HEK293T (cell line): ENCODE measurements at places on chromosomes 4 and X.

DNA sequence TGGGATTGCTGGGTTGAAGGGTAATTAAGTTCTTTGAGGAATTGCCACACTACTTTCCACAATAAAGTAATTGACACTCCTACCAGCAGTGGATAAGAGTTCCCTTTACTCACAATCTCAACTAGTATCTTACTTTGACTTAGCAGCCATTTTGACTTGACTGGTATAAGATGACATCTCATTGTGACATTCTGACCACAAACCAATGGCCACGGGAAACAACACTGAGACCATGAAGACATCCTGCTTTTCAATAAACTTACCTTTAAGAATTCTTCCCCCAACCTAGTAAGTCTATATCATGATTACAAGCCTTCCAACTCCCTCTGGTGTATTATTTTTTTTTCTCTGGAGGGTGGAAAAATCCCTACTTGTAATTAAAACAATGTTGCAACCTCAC, 66.9 kb upstream of the WDR1 start:
- DNase-seq = no peak

- DNase-seq = no peak
Observed at GRCh38 chr4:142452161-142452855, 393.8 kb downstream of the INPP4B start.

DNA sequence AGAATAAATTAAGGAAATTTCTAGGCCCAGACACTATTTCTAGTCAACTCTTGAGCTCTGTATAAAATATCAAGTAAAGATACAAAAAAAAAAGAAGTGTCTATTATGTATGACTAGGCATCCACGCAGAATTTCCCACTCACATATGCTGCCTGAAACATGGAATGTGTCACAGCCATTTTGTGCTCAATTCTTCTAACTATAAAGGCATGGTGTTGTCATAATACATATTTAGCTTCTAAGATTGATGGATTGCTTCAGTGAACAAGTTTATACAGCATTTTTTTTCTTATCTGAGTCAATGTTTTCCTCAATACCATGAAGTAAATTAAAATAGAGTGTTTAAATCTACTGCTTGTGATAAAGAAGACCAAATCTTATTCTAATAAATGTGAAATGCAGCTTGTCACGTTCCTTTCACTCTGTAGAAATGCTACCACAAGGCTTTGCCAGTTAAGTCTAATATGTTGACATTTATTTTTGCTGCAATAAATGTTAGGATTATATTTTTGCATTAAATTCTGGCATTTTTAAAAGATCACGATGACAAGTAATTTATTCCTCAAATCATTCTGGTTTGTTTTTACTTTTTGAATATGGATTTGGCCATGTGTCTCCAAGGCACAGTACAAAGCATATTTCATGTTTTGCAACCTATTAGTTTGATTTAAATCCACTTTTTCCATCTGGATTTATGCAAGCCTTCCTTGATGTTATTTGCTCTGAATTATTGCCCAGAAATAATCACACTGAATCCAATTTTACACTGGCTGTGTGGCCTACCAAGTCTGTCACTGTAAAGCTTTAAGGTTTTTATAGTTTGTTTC, 1829.0 kb upstream of the PCDH7 start:
- DNase-seq = no peak

DNA sequence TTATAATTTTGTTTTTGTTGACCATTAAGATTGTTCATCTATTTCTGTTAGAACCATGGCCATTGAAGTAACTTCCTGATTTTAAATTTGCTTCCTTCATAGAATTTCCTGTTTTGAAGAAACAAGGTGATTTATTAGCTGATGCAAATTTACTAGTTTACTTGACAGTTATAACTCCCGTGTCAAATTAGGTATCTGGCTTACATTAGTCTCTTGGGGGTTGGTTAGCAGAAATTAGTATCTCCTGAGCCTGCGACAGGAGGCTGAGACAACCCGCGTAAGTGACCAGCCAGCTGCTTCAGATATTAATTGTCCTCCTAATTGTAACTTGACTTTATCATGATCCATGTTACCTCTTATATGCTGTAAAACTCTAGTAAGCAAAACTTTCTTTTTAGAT, 154.3 kb downstream of the CFAP299 start:
- DNase-seq = no peak
